Breast epithelium (tissue), 4 donors: ENCODE measurements at places on chromosomes 7 and 10.

GRCh38 chr10:133372507-133372906 lies 647 bp downstream of the ECHS1 start:
- no peak for DNase-seq

GRCh38 chr7:153399554-153399940 lies 640.0 kb downstream of the ACTR3B start:
- DNase-seq, result no peak

DNA sequence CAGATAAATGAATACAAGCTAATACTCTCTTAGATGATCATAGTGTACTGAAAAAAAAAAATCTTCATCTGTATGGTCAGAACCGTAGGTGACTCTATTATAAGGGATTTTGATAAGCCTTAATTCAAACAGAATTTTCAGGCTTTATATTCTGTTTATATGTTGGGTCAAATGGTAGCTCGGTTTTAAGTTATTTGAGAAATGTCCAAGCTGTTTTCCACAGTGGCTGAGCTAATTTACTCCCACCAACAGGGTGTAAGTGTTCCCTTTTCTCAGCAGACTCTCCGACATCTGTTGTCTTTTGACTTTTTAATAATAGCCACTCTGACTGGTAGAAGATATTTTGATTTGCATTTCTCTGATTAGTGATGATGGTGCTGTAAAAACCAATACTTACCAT lies 328.8 kb upstream of the MAGI2 start:
- no peak for DNase-seq

GRCh38 chr10:24425151-24425550 lies 216.2 kb downstream of the KIAA1217 start:
- no peak for DNase-seq

GRCh38 chr7:138712652-138713051 lies 11.5 kb upstream of the SVOPL start:
- DNase-seq, result no peak

GRCh38 chr7:17706275-17706674 lies 234.0 kb downstream of the SNX13 start:
- DNase-seq, result no peak

- no peak for DNase-seq
Observed at GRCh38 chr10:5831446-5831782, 18.2 kb upstream of the GDI2 start.

DNA sequence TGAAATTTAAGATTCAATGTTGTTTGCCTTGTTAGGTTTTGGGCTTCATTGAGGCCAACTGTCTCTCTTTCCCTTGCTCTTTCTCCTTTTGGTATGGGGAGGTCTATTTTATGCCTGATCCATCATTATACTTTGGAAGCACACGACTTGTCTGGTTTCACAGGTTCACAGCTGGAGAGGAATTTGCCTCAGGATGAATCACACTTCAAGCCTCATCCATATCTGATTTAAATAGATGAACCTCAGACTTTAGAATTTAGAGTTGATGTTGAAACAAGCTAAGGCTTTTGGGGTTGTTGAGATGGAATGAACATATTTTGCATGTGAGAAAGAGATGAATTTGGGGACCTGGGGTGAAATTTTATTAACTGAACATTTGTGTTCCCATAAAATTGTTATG lies 150.5 kb upstream of the IGFBP3 start:
- no peak for DNase-seq

DNA sequence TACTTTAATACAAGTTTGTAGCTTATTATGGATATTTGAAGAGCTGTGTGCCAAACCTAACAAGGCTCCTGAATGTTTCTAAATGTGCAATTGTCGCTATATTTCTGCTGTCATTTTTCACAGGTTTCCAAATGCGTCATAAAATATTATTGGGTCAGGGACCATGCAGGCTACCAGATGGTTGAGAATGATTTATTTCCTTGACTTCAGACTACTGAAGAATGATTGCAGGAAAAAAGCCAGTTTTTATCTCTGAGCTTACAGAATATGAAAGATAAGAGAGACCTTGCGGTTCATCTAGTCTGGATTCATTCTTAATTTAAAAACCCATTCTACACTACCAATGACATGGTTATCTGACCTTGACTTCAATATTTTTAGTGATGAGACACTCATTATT lies 55.2 kb downstream of the TSPAN12 start:
- no peak for DNase-seq

DNA sequence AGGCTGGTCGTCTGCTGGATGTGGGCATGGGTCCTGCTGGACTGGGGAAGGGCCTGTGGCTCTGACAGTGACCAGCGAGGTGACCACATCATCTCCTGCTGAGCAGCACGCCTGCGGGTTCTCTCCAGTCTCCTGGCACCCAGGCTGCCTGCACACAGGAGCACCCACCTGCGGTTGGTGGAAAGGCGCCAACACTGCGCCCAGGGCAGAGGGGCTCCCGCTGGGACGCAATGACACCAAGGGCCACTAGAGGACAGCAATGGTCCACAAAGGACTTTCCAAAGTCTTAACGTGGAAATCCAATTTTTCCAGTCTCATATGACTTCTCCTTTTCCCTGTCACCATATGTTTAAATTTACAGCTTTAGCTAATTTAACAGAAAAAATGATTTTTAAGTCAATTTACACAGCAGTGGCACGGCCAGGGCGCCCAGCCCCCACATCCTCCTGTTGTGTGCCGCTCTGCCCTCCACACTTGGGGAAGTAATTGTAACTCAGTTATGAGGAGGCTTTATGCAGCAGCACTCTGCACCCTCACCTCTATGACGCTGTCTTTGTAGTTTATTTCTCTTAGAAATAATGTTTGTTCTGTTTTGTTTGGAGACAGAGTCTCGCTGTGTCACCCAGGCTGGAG lies 38.1 kb downstream of the CFAP46 start:
- no peak for DNase-seq
